Activated naive CD4-positive, alpha-beta T cell (primary cell): ENCODE measurements at places on chromosomes 1 and 21.

GRCh38 chr1:198465201-198466144, 75.0 kb downstream of the ATP6V1G3 start:
- no peak for DNase-seq

DNA sequence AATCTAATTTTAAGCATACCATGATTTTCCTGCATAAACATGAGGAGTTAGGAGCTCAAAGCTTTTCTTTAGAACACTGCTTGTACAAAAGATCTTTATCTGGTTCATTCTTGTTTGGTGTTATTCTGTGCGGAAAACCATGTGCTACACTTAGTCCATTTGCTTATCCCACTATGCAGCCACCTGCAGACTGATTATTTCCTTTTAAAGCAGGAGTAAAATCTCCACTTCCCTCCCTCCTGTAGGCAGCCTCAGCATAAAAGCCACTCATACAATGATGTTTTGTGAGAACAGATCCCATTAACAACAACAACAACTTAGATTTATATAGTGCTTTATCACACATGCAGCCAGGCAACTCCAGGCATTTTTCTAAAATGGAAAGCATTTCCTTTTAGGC, 355.3 kb upstream of the NEGR1 start:
- no peak for DNase-seq

DNA sequence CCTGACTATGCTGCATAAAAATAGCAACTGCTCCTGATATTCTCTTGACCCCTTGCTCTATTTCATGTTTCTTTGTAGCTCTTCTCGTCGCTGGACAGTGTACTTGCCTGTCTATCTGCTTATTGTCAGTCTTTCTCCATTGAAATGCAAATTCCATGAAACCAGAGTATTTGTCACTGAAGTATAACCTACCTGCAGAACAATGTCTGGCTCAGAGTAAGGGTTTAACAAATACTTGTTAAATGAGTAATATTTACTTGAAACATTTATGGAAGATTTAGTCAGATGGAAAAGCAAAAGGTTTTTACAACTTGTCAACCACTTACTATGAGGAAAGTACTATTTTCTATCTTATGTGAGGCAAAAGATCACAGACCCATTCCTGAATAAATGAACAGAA, 19.9 kb upstream of the ERICH3 start:
- no peak for DNase-seq

- no peak for DNase-seq
Observed at GRCh38 chr1:218667781-218668516, 322.8 kb downstream of the TGFB2 start.

- no peak for DNase-seq
Observed at GRCh38 chr1:151705753-151706463, 10.7 kb downstream of the CELF3 start.

- peak; percentile 17 for DNase-seq
Observed at GRCh38 chr1:110106013-110106941, 6.0 kb upstream of the UBL4B start.

- DNase-seq: no peak
Observed at GRCh38 chr21:32772281-32773047, 909 bp upstream of the PAXBP1 start.

DNA sequence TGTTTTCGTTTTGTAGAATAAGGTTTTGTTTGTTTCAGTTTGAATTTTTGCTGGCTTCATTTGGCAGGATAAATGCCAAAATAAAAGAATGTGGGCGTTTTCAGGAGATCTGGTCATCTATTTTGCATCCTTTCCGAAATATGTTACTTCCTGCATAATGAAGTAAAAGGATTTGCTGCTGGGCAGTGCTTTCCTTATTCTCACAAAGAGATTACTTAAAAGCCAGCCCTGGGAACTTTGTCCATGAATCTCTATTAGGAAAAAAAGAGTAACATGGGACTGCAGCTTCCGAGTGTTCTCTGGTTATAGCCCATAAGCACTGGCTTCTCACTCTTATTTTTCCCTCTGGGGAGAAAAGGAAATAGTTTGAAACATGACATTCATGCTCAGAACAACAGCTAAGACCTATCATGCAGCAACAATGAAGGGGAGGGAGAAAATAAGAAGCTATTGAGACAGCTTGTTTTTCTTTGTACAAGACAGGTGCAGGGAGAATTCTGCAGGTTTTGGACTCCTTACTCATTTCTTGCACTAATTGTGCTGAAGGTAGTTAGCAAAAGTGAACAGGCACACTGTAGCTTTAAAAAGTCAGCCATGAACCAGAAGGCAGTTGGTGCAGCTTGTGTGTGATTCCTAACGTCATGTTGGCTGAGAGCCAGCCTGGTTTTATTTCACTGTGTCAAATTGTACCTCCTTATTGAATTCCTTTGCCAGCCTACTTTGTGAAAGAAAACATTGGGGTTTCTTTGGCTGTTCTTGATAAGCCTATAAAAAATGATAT, at the start of gene SAMD13:
TSS of gene SAMD13 (plus strand) at position 705 of the 781 bp plus-strand sequence. CDS start 1,527 bp downstream, outside the sequence.
- DNase-seq: peak; percentile 4

GRCh38 chr1:199204231-199204630, 565.4 kb downstream of the PTPRC start:
- DNase-seq: no peak

GRCh38 chr1:55490547-55490946, 275.4 kb upstream of the USP24 start:
- no peak for DNase-seq

- DNase-seq: peak; percentile 15
Observed at GRCh38 chr1:24955161-24955560, 25.1 kb upstream of the RUNX3 start.

GRCh38 chr1:163144418-163144817, 58.3 kb downstream of the RGS5 start:
- DNase-seq: no peak

GRCh38 chr1:240363315-240363714, 248.6 kb downstream of the GREM2 start:
- no peak for DNase-seq

DNA sequence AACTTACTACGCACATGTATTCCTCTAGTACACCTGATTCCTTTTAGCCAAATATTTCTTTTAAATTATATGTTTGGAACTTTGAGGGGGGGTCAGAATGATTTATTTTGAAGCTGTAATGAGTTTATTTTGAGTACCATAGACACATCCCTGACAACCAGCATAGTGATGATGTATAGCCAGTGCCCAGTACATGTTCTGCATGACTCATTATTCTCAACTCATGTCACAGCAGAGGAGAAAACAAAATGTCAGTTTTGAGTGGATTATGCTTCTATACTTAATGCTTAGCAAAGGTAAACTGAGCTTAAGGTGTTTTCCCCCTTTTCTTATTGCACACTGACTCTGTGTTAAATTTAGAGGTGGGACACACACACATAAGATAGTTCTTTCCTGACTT, 22.4 kb upstream of the LEPR start:
- no peak for DNase-seq

DNA sequence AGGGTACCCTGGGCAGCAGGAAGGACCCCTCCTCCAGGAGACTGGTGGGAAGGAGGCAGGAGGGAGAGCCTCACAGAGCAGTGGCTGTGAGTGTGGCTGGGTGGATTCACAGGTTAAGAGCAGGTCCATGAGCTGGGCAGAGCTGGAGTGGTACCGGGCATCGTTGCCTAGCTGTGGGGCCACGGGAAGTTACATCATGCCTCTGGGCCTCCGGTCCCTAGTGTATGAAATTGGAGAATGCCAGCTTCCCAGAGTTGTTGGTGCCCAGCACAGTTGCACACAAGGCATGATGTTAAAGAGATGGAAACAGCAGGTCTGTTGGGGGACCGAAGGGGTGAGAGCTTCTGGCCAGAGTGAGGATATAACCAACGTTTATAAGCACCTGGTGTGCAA, 18.5 kb downstream of the FOXO6 start:
- DNase-seq: no peak

DNA sequence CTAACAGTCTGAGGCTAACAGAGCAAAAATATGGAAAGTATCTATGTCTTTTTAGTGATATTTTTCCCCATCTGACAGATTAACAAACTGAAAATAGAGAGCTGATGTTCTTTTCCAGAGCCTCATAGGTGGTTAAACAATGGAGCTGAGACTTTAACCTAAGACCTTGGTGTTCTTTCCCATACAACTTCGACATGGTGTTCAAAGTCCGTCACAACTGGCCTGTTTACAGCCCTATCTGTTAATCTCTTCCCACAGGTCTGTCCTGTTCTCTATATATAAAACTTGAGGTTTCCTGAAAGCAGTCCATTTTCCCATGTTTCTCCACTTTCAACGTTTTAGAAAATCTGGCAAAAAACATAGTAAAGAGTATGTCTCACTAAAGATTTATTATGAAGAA, 395.7 kb downstream of the BRINP2 start:
- no peak for DNase-seq

DNA sequence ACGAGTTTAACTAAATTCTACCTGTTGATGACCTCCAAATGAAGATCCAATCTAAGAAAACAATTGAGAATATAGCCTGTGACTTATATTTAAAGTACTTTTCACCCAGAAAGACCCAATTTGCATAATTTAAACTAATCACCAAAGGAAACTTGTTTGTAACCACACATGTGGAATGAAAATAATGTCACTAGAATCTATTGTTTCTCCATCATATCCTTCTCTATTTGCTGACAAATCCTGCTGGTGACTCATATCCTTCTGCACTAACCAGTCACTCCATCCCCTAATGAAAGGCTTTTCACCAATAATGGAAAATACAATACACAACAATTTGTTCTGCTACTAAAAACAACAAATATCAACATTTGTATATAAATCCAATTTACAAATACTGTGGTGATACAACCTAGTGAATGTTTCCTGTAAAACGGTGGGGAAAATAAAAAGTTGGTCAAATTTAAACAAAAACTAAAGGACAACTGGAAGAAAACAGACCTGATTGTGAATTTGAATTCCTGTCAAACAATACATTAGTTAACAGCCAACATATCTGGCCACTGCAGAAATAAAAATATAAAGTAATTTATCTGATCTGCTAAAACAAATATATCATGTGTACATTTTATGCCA, 6.5 kb downstream of the PTP4A2 start:
- DNase-seq: no peak

GRCh38 chr1:43035821-43036741, 77.4 kb upstream of the SLC2A1 start:
- DNase-seq: no peak

- DNase-seq: peak; percentile 61
Observed at GRCh38 chr1:6347641-6348487, 45.7 kb downstream of the ACOT7 start.

DNA sequence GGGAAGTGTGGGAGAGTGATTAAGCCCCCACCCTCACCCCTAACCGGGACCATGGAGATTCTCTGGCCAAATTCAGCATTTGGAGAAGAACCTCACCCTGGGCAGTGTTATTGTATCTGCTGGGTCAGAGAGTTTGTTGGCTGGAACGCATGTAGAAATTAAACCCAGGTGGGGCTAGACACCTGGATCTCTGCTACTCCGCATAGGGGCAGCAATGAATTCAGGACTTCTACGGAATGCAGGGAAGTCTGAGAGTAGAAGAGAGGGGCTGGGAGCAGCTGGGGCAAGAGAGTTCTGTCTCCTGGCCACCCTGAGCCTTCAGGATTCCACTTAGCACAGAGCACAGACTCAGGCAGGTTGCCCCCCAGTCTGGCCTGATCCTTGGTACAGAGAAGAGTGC, 3.6 kb upstream of the CRABP2 start:
- no peak for DNase-seq

- DNase-seq: no peak
Observed at GRCh38 chr1:182235952-182236650, 155.5 kb downstream of the GLUL start.

DNA sequence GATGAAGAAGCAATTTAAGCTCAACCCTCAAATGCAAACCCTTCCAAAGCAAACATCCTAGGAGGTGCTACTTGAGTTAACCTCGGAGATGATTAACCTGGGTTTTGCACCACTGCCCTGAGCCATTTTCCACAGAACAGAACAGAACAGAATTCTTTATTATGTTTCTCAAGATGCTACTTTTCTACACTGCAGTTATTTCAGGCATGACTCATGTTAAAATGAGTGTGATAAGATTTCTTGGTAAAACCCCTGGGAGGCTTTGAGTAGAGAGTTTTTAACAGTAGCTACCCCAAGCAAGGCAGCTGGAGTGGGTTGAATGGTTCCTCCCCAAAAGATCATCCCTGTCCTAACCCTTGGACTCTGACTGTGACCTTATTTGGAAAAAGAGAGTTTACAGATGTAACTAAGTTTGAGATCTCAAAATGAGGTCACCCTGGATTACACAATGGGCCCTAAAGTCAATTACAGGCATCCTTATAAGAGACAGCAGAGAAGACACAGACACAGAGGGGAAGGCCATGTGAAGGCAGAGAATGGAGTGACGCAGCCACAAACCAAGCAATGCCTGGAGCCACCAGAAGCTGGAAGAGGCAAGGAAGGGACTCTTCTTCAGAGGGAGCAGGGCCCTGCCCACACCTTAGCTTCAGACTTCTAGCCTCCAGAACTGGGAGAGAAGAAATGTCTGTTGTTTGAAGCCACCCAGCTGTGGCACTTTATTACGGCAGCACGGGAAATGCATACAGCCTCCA, 153.4 kb downstream of the ETS2 start:
- no peak for DNase-seq

DNA sequence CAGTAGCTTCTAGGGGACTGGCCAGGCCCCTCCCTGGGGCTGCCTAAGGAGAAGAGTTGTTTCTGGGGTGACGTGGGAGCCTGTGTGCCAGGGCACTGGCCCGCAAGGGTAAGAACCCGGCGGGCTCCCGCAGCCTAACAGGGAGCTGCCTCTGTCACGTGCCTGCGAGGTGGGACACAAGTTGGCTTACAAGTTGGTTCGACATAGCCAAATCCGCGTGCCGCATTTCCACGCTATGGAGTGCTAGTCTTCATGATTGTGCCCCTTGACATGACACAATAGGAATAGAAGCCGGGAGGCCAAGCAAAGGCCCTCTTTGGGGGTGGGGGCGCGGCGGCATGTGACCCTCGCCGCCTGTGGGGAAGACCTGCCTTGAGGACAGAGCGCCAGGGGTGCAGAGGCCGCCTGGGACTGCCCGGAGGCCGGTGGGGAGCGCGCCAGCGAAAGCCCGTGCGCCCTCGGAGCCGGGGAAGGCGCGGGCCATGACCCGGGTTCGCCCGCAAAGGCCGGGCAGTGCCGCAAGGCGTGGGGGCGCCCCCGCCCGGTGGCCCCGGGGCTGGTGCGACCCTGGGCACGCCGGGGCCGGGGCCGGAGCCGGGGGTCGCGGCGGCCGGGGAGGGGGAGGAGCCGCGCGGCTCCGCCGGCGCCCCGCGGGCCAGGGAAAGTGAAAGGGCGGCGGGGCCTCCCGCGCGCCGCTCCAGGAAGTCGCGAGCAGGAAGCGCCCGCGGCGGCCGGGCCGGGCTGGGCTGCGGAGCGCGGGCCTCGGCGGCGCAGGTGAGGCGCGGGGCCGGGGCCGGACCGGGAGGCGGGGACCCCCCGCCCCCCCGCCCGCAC, at the start of gene SLC37A1:
TSS of gene SLC37A1 (plus strand) at position 702 of the 834 bp plus-strand sequence. CDS start 4,603 bp downstream, outside the sequence.
- no peak for DNase-seq

GRCh38 chr1:207054491-207054890, 1.4 kb downstream of the PFKFB2 start:
- DNase-seq: no peak
